ENCODE measurements at places on chromosomes 7 and 10.

DNA sequence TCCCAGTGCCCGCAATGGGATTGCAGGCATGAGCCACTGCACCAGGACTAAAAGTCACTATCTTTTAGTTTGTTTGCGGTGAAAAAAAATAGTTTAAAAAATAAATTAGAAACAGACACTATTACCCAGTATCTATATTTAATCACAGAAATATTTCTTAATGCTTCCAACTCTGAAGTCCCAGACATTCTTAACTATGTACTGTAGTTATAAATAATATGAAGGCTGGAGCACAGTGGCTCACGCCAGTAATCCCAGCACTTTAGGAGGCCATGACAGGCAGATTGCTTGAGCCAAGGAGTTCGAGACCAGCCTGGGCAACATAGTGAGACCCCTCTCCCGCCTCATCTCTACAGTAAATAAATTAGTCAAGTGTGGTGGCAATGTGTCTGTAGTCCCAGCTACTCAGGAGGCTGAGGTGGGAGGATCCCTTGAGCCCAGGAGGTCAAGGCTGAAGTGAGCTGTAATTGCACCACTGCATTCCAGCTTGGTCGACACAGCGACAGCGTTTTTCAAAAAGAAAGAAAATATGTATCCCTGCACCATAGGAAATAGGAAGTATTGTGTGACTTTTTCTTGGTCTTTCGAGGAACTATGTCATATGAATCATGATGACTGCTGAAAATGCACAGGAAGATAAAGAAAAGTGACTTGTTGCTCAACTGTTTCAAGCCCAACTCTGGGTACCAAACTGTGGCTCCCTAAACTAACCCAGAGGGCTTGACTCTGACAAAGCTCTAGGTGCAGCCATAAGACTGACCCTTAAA is 74.9 kb upstream of the STEAP1B start:
- no peak for DNase-seq

DNA sequence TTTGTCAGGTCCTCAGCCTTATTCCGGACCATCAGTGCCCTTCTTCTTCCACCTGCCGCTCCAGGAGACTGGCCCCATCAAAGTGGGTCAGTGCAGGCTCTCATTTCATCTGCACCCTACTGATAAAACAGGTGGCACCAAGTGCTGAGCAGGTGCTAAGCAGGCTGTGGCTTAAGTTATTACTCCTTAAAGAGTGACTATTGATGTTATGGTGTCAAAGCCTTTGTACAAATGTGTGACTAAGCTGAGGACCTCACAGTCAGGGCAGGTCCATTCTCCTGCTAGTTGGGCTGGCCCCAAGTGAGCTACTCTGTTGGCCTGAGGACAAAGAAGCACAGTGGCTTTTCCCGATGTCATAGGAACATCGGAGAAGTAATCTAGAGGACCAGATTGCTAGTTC is 11.2 kb upstream of the CALD1 start:
- no peak for DNase-seq

GRCh38 chr7:5217396-5217795 is 27.4 kb downstream of the WIPI2 start:
- no peak for DNase-seq

- peak; percentile 42 for DNase-seq
Observed at GRCh38 chr10:30051220-30051619, 8.2 kb downstream of the JCAD start.

DNA sequence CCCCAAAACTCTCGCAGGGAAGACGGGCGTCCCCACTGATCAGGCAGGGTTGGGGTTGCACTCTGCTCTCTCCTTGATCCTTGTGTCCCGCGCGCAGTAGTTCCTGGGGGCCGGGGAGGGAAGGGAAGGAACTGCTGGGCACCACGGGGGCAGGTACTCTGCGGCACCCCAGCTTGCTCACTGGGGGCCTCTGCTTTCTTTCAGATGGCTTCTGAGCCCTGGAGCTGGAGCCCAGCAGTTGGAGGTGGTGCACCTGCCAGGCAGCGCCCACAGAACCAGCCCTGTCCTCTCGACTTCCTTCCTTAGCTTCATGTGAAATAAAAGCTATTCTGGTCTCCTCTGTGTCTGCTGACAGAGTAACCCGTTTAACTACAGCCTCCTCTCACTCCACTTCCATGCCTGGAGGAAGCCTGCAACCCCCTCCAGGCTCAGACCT is 12.2 kb downstream of the PLAC9 start:
- DNase-seq: no peak

DNA sequence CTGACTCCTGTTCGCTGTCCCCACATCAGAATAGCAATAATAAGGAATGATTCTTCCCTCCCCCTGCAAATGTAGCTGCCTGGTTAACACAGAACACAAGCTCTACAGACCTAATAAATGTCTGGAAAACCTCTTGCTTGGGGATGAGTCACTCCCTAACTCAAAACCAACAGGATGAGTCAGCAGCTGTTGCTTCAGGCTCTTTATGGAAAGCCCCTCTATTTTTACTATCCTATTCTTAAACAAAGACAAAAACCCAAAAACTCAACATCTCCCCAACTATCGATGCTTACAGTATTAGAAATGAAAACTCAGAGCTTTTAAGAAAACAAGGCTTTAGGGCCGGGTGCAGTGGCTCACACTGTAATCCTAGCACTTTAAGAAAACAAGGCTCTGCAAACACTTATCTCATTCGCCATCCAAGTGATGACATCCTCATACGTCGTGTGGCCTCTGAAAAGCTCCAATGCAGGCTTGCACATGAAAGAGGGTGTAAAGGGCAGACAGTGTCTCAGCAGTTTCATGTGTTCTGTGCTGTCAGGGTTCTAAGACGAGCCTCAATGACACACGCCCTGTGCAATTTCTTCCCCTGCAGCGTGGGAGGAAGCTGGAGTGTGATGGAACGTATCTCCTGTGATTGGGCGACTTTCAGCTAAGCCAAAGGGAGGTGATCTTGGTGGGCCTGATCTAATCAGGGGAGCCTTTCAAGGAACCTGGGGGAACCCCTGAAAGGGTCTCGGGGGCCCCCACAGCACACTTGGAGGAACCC is 70.1 kb downstream of the AMZ1 start:
- DNase-seq: peak; percentile 98

- DNase-seq: no peak
Observed at GRCh38 chr10:69172241-69172982, 7.6 kb upstream of the SUPV3L1 start.

- peak; percentile 45 for DNase-seq
Observed at GRCh38 chr7:79287981-79288380, 165.5 kb downstream of the MAGI2 start.

- peak; percentile 69 for DNase-seq
Observed at GRCh38 chr7:136957391-136957790, 88.9 kb downstream of the CHRM2 start.

DNA sequence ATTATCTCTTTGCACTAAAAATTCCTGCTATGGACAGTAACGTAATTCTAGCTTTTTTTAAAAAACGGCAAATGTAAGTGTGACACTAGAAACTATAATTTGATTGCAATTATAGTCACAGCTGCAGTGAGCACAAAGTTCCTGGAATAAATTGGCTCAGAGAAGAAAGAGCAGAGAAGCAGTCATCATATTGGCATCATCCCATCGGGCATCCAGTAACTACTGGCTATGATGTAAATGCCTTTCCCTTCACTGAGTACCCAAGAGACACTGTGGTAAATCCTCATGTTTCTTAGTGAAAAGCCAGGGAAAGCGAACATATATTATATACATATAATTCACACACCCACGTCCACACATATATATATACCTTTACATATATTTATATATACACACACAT is 43.6 kb downstream of the PIP4K2A start:
- DNase-seq: no peak

Measured in HCEC 1CT (cell line).